CD8-positive, alpha-beta memory T cell (primary cell): ENCODE measurements at places on chromosomes 11 and 22. TPM values are rescaled to one million over a fixed set of nuclear protein-coding genes. Genes with fewer than 3 reads are reported as not detected.

RELT gene
- total RNA-seq, result 23.4 TPM

DNA sequence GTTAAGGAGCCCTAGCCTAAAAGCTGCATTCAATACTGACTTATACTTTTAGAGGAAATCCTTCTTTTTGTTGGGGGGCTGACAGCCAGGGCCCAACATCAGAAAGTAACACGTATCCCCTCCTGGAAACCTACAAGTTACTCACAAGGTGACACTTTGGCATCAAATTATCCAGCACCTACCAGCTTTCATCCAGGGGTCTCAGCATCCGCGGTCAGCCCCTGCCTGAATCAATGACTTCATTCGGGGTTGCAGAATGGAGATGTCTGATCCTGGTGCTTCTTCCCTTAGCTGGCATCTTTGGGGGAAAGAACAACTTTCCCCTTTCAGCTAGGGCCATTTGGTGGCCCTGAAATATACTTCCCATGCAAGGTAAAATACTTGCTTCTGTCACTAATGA is 5.3 kb upstream of the NAP1L4 start:
- DNase-seq, result no peak

DNA sequence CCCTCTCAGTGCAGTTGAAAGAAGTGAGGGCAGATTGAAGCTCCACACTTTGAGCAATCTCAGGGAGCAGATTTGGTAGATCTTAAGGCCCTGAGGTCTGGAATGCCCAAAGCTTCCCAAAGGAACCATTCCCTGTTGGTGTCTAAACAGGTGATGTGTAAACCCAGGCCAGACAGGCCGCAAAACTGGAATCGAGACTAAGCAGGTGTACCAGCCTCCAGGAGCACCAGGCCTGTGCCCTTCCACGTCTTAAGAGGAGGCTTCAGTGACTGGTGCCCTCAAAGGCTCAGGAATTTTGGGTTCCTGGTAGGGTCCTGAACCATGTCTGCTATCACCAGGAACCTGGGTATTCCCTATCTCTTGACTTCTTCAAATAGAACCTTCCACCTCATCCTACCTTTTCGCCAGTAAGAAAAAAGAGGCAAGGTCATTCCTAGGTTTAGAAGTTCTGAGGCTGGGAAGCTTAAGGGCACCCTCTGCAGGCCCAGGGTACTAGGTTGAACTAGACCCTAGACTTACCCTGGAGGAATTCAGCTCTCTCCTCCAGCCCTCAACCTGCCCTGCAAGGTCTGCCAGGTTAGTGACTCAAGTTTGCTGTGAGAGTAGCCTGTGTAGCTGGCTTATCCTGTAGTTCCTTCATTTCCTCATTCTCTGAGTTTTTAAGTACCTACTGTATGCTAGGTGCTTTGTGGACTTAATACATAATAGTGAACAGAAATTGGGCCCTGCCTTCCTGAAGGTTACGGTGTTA is 100.0 kb upstream of the NNMT start:
- DNase-seq, result no peak

GRCh38 chr11:32838505-32839274 is 9.0 kb downstream of the PRRG4 start:
- no peak for DNase-seq

GRCh38 chr11:112322173-112322790 is 61.6 kb upstream of the PLET1 start:
- DNase-seq, result no peak

DNA sequence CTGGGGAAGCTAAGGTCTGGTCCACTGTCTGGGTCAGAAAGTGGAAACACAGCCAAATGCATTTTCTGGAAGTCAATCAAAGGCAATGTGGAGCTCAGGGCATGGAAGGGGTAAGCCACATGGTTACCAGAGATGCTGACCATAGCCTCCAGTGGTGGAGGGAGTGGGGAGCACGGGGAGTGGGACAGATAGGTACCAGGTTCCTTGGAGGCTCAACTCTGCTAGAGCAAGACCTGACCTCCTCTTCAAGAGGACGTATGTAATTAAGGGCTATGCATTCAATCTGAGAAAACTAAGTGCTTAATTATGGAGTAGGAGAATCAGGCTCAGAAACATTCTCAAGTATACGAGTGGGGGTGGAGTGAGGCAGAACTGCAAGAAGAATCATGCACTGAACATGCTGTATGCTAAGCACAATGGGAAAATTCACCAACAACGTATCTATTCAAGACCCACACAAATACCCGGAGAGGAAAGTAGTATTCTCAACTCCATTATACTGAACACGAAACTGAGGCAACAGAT is 65.2 kb upstream of the PHOX2A start:
- DNase-seq, result no peak

DNA sequence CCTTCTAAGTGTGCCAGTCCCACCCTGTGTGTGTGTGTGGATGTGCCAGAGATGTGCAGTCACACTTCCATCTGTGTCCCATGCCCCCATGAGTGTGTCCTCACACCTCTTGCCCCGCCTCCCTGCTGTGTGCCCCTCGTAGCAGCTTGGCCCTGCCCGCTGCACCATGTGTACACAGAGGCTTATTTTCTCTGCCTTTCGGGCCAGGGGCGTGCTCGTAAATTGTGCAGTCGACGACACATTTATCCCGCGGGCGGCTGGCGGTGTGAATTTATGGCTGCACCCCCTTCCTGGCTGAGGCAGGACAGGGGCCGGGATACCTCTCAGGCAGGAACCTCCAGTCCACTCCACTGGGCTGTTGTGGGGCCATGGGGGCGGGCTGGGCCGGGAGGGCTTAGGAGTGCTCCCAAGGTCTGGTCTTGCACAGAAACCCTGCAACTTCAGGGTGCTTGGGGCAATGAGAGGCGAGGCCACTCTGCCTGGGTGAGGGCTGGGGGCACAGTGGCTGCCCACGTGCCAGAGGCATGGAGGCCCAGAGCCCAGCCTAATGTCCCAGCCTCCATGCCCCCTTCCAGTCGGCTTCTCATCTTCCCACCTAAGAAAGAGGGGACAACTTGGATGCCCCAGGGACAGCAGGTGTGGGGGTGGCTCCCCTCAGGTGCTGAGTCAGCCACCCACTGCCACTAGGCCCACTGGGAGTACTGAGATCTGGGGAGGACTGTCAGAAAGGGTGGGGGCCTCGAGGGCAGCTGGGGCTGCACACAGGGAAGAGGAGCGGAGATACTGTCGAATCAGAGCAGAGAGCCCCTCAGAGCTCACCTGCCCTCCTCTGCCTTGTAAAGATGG is 12.5 kb downstream of the GP1BB start:
- DNase-seq, result no peak

FBXO7 gene
- total RNA-seq, result 79.7 TPM

WNT7B gene
- not detected for total RNA-seq

- DNase-seq, result no peak
Observed at GRCh38 chr22:19704355-19705015, 9.8 kb upstream of the SEPTIN5 start.

GRCh38 chr11:87374038-87374807 is 336.5 kb downstream of the TMEM135 start:
- DNase-seq, result no peak
